Lower lobe of right lung (tissue), 2 donors: ENCODE measurements at places on chromosomes 11 and 22.
A peak's percentile ranks its signal among the peaks of the same experiment; 100 is the strongest.

DNA sequence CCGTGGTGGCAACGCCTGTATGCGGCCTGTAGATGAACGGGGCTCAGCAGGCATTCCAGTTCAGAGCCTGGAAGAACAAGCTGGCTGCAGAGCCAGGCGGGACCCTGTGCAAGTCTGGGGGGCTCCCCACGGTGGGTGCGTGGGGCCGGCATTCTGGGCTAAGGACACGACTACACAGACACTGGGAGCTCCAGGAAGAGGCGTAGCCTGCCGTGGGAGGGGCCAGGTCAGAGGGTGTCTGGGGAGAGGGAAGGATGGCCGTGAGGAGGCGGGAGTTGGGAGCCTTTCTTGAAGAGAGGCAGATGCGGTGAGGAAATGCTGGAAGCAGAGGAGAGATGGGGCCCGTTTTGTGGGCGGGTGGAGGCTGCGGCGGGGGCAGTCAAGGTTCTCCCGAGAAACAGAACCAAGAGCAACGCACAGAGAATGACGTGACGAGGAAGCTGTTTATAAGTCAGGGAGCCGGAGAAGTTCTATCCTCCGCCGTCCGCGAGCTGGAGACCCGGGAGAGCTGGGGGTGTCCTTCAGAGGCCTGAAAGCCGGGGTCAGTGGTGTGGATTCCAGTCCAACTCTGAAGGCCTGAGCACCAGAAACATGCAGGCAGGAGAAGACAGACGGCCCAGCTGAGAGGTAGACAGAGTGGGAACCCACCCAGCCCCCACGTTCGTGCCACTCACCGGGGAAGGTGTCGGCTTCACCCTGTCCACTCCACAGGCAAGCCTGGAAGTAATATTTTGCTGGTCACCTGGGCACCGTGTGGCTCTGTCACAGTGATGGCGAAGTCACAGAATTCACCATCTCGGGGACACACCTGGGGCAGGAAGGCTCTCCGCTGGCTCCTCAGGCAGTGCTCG, 529.6 kb downstream of the BRD1 start:
- DNase-seq = no peak

DNA sequence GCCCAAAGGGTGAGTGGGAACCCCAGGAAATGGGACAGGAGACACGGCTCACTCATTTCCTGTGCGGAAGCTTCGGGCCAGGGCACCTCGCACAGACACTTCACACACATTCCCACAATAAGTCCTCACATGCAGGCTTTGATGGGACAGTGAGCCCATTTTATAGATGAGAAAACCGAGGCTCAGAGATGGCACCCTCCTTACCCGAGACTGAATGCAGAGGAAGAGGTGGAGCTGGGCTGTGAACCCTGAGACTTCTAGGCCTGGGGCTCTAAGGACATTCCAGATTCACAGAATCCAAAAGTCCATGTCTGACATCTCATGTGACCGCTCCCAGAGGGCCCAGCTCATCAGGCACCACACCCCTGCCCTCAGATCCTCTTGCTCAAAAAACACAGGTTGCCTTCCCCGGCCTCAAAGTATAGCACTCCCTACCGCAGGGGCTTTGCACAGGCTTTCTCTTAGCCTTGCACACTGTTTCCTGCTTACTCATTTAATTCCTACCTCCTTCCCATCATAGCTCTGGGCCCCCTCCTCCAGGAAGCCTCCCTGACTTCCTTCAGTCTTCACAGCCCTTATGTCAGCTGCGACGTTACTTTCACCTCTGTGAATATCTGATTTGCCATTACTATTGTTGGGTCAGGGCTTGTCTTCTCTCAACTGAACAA, 57.1 kb upstream of the TCF20 start:
- DNase-seq = no peak

- no peak for DNase-seq
Measured at GRCh38 chr11:100910808-100911207, 218.8 kb downstream of the PGR start.

GRCh38 chr11:132122735-132123134, 752.3 kb downstream of the NTM start:
- no peak for DNase-seq

GRCh38 chr22:39026509-39027150, 5.7 kb downstream of the APOBEC3D start:
- DNase-seq = no peak

GRCh38 chr22:44938886-44939285, 70.9 kb downstream of the PHF21B start:
- DNase-seq = no peak

GRCh38 chr22:31091106-31091975, 10.2 kb downstream of the SMTN start:
- no peak for DNase-seq

GRCh38 chr11:47306484-47306844, 36.5 kb downstream of the MADD start:
- no peak for DNase-seq

DNA sequence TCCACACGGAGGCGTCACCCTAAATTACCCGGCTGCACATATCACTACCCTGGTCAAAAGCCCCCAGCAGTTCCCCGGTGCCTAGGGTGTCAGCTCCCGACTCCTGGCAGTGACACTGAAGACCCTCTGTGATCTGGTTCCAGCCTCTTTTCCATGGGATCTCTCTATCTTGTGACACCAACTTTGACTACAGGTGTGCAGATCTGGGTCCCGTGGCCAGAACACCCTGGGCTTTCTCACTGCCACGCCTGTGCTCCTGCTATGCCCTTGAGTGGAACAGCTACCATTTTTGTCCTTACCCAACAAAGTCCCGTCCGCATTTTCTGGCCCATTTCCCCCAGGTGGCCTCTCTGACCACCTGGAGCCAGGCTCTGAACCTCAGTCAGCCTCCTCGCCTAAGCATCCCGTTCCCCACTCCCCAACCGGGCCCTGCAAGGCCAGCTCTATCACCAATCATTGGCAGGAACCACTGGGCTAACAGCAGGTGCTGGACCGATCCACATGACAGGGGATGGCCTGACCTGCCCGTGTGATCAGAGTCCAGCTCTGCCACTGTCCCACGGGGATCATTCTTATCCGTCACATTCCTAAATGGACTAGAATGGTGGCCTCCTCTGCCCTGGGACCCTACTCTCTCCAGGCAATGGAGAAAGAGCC, 20.7 kb upstream of the CBX7 start:
- DNase-seq = no peak

DNA sequence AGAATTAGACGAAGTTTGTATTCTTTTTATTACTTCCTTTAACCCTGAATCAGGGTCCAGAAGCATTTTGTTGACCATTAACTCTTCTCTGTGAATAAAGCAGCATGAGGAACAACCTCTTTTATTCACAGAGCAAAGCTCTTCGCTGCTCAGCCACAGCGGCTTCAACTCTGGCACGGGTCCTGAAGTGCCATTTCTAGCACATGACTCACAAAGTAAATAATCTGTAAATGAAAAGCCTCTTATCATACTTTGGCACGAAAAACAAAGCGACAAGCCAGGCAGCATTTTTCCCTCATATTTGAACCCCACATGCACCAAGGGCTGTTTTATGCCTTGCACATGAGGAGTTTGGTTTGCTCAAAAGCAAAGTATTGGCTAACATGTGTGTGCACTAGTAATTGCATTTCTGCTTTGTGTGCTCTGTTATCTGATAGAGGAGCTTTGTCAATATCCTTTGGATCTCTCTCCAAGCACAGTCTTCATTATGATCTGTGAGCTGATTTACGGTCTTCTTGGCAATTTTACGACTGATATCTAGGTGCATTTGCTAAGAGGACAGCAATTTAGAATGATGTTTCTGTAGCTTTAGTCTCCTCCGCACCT, 33.0 kb upstream of the APOBEC3A start:
- peak; percentile 83 for DNase-seq

DNA sequence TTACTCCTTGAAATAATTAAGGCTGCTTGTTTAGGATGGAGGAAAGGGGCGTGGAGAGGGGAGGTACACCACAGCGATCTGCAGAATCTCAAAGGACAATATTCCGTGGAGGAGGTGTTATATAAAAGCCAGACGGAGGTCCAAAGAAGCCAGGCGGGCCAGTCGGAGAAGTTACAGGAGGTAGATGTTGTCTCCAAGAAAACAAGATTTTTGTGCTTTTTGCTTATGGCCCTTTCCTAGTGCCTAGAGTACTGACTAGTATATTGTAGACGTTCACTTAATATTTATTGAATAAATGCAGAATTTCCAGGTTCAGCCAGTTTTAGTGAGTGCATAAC, 761 bp downstream of the ZDHHC13 start:
- DNase-seq = no peak
